ENCODE measurements at places on chromosomes 11 and 22.
A peak's percentile ranks its signal among the peaks of the same experiment; 100 is the strongest.

GRCh38 chr11:70470127-70470526 is 71.8 kb downstream of the CTTN start:
- DNase-seq, result no peak

GRCh38 chr22:31659246-31659645 is 2.8 kb downstream of the PISD start:
- DNase-seq, result no peak

DNA sequence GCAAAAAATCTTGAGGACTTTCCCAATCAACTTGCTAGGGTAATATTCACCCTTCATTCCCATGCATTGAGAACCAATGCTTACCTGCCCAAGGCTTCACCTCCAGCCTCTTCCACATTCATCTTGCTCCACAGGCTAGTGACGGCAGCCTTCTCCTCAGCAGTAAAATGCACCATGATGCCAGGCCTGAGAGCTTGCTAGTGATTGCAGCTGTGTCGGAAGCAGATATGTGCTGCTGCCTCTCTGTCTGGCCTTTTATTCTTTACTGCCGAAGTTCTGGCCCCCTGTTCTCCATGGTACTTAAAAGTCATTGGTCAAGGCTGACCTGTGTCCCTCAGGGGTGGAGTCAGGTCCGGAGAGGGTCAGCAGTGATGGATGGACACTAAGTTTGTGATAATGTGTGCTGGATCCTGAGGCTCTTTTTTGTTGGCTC is at the start of gene HBE1:
Gene HBE1, minus strand, starts transcription at position 231 of the 433 bp plus-strand sequence. Its CDS starts 55 bp downstream, at position 176.
- DNase-seq, result no peak

DNA sequence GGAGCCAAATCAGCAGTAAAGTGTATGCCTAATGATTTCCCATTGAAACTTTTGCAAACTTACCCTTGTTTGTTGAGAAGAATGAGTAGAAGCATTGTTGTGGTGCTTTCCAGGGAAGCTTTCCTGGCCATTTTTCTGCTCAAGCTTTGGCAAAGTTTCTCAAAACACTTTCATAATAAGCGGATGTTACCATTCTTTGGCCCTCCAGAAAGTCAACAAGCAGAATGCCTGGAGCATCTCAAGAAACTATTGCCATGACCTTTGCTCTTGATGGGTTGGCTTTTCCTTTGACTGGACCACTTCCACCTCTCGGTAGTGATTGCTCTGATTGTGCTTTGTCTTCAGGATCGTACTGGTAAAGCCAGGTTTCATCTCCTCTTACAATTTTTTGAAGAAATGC is 10.7 kb downstream of the PIWIL4 start:
- no peak for DNase-seq

DNA sequence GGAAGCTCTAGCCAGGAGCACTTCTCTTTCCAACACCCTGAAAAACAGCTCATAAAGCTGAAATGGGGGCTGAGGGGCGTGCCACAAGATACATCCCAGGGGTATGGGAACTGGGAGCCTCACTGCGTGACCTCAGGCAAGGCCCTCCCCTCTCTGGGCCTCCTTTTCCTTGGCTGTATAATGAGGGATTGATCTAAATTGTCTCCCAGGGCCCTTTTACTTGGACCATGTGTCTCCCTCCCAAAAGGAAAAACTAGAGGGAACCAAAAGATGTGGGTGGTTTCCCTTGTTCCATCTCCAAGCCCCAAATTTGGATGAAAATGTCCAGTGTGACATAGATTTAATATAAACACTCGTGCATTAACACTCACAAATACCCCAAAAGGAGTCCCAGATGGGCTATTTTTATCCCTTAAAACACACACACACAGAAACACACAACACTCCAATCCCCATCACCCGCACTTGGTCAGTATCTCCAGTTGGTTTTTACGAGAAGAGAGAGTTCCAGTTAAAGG is 25.9 kb upstream of the SMTN start:
- DNase-seq, result no peak

- no peak for DNase-seq
Measured at GRCh38 chr11:29343465-29344333, 673.1 kb downstream of the KCNA4 start.

DNA sequence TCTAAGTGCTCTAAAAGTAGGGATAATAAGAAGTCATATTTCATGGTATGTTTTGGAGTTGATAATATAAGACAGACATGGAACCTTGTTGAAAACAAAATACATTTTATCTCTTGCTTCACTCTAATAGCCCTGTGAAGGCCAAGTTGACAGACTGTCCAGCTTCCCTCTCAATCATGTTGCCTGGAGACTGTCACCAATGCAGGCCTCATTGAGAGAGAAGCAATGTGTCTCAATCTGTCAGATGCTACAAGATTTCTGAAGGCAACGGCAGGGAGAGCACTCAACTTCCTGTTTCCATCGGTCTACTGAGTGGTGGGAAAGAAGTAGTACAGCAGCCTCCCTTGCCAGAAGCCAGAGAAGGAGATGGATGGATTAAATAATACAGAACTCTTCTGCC is 23.6 kb upstream of the FJX1 start:
- DNase-seq, result no peak

DNA sequence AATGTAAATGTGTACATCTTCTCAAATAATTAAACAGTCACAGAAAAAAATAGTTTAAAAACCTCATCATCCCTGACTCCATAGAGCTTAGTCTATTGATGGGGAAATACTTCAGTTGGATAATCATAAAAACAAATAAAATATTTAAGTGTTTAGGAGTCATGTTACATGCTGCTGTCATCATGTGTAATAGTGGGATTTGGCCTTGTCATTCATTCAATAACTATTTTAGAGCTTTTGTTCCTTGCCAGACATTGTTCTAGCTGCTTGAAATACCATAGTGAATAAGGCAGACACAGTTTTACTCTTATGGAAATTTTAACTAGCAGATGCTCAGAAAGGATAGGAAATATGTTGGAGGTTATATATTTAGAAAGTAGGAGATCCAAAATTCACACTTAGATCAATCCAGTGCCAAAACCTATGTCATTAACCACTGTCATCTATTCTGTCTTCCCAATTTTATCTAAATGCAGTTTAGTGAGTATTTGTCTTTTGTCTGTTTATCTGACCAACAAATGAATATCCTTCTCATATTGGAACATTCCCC is 324.7 kb downstream of the CASP12 start:
- DNase-seq, result no peak

GRCh38 chr11:8033305-8034105 is 46.4 kb downstream of the EIF3F start:
- DNase-seq, result no peak

DNA sequence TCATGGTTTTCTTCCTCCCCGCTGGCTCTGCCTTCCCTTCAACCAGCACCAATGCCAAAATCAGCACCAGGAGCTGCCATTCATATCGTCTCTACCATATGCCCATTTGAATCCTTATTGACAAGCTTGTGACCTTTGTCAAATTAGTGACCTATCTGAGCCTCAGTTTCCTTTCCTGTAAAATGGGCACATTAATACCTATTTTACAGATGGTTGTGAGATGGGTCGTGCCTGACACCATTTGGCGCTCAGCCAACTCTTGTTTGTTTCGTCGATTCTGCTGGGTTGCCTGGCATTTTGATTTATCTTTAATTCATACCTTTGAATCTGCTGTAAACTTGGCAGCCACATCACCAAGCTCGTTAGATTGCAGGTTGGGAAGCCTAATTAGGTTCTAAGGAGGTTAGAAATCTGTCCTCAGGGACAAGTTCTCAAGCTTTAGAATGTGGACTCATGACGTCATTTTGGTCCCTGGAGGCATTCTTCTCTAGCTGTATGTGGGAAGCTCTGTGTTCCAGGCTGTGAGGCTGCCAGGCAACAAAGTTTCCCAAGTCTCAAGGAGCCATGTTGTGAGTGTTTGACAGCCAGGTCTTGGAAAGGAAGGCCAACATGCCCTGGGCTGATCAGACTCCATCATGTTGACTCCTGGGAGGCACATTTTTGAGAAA is 61.0 kb downstream of the RPS6KA4 start:
- no peak for DNase-seq

DNA sequence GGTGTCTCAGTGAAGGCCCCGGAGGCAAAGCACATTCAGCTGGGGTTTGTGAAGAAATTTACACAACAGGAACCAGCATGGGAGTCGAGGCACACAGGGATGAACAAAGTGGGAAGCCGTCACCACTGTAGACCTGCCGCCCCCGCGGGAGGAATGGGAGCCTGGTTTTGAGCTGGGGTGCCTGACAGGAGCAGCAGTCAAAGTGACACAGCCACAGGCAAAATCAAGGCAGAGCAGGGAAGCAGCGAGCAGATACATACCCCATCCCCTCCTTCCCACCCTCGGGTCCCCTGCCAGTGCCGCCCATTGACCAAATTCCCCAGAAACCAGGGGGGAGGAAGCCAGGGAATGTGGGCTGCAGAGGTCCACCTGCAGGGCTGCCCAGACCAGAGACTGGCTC is 20.8 kb downstream of the P2RX3 start:
- no peak for DNase-seq

DNA sequence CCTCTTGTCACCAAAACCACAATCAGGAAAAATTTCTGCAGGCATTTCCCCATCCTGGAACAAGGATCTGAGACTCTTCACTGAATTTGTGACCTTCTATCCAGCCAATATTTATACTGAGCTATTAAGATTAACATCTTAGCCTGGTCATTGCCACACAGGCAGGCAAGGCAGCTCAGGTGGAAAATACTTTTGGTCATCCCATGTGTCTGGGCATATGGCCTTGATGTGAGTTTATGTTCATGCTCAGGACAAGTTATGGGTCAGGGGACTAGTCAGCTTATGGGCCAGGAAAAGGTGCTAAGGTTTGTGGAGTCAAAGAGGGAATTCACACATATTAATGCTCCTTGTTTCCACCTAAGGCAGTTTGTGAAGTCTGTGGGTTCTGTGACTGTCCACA is 124.3 kb upstream of the TOP3B start:
- no peak for DNase-seq

- no peak for DNase-seq
Measured at GRCh38 chr11:91248199-91248807, 976.3 kb upstream of the FAT3 start.

GRCh38 chr11:64102005-64102738 is 63.7 kb downstream of the MACROD1 start:
- no peak for DNase-seq

GRCh38 chr22:47030881-47031627 is 268.6 kb downstream of the TBC1D22A start:
- DNase-seq, result no peak

DNA sequence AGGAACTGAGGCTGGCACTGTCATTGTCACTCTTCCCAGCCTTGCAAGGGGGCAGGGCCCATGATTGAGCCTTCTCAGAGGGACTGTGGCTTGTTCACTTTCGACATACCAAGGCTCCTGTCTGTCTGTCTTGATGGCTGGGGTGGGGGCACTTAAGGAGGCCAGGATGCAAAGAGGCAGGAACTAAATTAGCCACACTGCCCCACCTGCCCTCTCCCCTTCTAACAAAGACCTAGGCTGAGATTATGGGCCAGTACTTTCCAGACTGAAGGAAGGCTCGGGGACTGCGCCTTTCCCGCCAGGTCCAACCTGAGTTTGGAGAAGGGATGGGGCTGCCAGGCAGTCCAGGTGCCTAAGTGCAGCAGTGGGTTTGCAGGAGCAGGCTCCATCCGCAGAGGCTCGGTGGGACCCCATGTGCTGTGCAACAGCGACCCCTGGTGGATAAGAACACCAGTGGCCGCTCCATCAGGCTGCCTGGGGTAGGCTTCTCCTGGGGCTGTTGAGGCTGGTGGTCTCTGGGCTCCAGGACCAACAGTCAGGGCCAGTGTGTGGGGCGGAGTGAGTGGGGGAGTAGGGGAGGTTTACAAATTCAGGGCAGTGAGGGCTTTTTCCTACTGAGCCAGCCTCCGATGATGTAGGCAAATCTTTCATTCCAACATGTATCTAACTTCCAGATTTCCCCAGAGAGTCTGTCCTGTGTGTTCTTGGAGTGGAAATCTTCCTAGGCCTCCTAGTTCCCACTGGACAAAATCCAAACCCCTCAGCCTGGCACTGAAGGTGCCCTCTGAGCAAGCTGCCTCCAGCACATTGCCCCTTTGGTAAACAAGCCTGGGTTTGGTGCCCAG is 93.9 kb downstream of the INSC start:
- DNase-seq, result peak; percentile 60

- DNase-seq, result no peak
Measured at GRCh38 chr22:35219012-35219411, 38.3 kb upstream of the HMGXB4 start.

DNA sequence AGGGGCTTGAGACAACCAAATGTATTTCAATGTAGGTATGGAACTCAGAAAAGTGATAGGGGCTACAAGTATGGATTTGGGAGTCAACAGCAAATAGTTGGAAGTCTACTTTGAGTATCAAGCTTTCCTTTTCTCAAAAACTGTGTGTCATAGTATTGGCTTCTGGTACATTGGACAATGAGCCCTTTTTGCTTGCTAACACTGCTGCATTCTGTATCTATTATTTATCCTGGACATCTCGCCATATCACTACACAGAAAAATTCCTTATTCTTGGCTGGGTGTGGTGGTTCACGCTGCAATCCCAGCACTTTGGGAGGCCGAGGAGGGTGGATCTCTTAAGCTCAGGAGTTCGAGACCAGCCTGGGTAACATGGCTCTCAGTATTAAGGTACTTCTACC is 18.4 kb downstream of the CYP2R1 start:
- no peak for DNase-seq

GRCh38 chr11:34157163-34157562 is 51.7 kb downstream of the NAT10 start:
- no peak for DNase-seq

- DNase-seq, result no peak
Measured at GRCh38 chr22:37154925-37155712, 5.4 kb upstream of the IL2RB start.

- DNase-seq, result no peak
Measured at GRCh38 chr11:5550440-5551095, 2.2 kb upstream of the OR52H1 start.

GRCh38 chr11:33855500-33855899 is 36.4 kb downstream of the LMO2 start:
- DNase-seq, result no peak

- no peak for DNase-seq
Measured at GRCh38 chr22:24965822-24966626, 13.5 kb downstream of the KIAA1671 start.

DNA sequence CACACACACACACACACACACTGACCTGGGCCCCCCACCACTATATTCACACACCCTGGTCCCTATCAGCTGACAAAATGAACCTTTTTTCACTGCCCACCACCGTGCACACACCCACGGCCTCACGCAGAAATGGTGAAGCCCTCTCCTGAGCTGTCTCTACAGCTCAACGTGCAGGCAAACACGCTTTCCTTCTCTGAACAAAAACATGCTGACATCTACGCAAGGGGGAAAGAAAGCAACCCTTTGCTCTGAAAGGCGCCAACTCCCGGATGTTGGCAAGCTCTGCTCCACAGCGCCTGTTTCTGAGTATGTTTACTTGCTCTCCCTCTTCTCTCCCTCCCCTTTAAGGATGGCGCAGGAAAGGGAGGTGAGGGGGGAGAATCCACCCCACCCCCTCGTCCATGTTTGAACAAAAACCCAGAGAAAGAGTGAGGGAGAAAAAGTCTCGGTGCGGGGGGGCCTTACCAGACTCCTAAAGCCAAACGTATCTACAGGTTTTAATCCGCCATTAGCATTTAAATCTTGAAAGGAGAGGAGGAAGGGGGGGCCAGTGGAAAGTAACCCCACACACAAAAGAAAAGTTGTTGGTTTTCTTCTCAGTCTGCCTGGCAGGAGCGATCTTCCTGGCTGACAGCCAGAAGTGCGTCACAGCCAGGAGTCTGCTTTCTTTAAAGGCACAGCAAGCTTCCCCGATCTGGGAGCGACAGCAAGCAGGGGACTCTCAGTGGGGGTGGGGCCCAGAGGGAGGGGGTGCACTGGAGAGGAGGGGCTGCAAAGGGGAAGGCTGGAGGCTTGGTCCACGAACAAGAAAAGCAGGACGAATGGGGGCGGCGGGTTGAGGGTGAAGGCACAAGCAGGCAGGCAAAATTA is 39.6 kb downstream of the NUMA1 start:
- peak; percentile 42 for DNase-seq

Measured in stimulated activated CD8-positive, alpha-beta memory T cell treated with anti-CD3 and anti-CD28 coated beads, Interleukin-4, amount 100 ng/mL, for 4 hours (primary cell).